ENCODE measurements at places on chromosomes 3 and 15.

- no peak for DNase-seq
Observed at GRCh38 chr15:61038910-61039309, 190.2 kb downstream of the RORA start.

- DNase-seq: no peak
Observed at GRCh38 chr15:35466476-35466875, 79.5 kb downstream of the DPH6 start.

GRCh38 chr15:78914027-78914764, 30.6 kb downstream of the CTSH start:
- no peak for DNase-seq

DNA sequence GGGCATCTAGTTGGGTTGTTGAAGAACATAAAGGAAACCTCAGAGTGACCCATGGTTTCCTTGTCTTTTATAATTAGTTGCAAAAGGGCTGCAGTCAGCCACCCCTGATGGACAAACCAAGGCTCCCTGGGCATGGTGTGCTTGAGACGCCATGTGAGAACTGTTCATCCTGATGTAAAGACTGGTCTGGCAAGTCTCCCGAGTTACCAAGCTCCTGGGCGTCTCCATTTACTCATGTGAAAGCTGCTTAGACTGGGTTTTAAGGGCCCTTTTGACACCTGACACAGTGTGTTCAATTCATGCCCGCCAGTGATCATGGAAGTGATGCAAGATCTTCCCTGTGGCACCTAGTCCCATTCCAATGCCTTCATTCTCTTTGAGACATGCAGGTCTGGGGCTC, 49.4 kb downstream of the GRK7 start:
- no peak for DNase-seq

GRCh38 chr15:100740138-100740537, 137.7 kb downstream of the ASB7 start:
- DNase-seq: no peak

- DNase-seq: peak; percentile 8
Observed at GRCh38 chr3:54146506-54147239, 24.3 kb downstream of the CACNA2D3 start.

DNA sequence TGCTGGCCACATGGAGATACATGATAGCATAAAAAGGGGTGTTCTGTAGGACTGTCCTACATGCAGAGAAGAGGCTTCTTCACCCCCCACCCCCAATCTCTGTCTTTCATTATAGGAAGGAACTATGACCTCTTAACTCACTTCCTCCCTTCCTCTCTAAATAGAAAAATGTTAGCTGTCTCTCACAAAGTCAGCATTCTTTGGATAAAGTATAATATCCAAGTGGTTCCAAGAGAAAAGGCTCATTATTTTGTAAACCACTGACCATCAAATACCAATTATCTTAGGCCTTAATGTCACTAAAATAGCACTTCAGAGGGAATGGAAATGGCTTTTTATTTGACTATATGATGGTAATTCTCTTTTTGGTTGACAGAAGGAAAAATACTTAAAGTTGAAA, 95.3 kb upstream of the SLC2A2 start:
- no peak for DNase-seq

GRCh38 chr15:92468991-92469390, 75.3 kb downstream of the ST8SIA2 start:
- DNase-seq: no peak

DNA sequence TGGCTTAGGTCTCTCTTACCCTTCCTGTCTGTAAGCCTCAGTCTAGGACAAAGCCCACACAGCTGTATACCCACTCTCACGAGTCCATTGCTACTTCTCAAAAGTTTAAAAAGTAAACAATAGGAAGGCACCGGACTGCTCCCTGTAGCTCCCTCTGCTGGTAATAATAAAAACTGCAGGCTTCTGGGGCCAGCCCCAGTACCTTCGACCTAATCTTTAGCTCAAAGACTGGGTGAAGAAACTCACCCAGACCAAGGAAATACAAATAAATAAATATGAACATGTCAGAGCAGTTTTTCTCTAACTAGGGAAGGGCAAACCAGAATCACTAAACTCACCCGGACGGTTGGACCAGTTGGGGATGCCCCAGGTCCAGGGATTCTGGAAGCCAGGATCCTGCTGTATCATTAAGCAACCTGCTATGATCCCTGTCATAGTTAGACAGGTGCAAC, 5.0 kb downstream of the FAM219B start:
- peak; percentile 43 for DNase-seq

GRCh38 chr3:156601497-156601896, 46.6 kb upstream of the SSR3 start:
- no peak for DNase-seq

DNA sequence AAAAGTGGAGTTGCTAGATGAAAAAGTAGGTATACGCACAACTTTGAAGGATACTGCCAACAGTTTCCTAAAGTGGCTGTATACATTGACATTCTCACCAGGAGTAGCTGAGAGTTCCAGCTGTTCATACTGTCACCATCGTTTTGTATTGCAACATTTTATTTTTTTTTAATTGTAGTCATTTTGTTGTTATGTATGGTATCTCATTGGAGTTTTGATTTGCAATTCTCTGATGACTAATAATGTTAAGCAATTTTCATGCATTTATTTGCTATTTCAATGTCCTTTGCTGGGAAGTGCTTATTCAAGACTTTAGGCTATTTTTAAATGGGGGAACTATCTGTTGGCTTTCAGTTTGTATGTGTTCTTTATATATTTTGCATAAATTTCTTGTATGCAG, 185.1 kb upstream of the TGFBR2 start:
- no peak for DNase-seq

- no peak for DNase-seq
Observed at GRCh38 chr3:11581237-11582190, 62.2 kb downstream of the VGLL4 start.

DNA sequence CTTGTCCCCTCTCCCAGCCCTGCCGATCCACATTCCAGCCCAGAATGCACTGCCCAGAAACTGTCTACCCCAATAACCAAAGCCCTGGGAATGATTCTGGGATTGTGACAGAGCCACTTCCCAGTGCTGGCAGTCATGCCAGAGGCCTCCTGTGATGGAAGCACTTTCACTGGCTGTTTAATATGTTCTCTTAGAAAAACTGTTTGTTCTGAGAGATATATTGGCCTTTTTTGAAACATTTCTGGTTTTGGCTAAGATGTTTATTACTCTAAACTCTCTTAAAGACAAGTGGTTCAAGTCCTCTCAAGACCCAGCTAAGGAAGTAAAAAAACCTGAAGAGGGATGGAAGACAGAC, 74.0 kb upstream of the HACD2 start:
- no peak for DNase-seq

DNA sequence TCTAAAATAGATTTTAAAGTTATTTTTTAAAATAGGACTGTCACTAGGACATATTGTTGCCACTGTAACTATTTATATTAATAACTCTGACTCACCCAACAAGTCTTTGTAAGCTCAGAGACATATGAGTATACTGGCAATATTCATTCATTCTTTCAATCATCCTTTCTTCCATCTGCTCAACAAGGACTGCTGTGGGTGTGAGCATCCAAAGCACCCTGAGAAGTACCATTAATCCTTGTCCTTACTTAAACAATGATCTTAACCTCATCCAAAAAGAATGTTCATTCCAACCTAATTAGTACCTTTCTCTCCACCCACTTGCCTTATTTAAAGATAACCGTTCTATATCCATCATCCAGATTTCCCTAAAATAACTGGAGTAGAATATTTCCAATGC, 94.2 kb upstream of the PPP2R3A start:
- no peak for DNase-seq

DNA sequence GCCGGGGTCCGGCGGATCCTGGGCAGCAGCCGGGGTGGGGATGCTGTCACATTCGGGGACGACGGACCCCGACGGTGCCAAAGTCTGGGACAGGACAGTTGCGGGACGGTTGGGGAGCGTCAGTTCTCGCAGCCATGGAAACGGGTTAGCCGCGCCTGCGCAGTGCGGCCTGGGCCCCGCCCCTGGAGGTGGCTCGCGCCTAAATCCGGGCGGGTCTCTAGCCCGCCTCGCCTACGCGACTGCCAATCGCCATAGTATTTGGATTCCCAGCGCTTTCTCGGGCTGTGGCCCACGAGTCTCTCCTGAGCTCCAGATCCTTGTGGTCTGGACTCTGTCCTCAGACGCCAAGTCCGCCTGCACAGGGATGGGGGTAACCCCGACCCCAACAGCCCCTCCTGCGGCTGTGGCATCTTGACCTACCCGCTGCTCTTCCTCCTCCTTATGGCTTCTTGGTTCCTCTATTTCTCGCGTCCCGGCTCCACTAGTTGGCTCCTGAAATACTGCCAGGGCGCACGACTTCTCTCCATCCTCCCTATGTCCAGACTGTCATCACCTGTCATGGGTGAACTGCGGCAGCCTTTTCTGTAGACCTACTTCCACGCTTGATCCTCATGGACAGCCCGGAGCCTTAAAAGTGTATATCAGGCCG, at the start of gene ZMYND10:
Gene ZMYND10 (minus strand): TSS at position 147 of the 649 bp plus-strand sequence. CDS start 153 bp downstream, outside the sequence.
- no peak for DNase-seq

GRCh38 chr3:8767667-8768363, 1.6 kb downstream of the OXTR start:
- peak; percentile 44 for DNase-seq

DNA sequence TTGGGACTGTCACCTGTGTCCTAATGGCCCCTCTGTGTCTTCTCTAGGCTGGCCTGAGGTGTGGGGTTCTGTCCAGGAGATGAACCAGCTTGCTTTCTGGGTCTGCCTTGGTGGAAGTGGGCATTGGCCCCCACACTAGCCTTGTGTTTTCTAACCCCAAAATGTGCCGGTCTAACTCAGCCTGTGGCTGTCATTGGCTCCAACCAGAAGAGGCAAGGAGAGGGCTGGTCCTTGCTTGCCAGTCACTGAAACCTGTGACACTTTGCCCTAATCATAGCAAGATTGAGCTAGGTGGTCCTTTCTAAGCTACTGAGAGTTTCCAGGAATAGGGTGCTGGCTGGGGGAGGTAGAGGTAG, 2.2 kb downstream of the C15orf39 start:
- no peak for DNase-seq

- no peak for DNase-seq
Observed at GRCh38 chr3:4426261-4426781, 40.7 kb downstream of the SUMF1 start.
